ENCODE measurements at places on chromosomes 12 and 14.

GRCh38 chr12:99981639-99982190 is 3.0 kb downstream of the ANKS1B start:
- no peak for DNase-seq

DNA sequence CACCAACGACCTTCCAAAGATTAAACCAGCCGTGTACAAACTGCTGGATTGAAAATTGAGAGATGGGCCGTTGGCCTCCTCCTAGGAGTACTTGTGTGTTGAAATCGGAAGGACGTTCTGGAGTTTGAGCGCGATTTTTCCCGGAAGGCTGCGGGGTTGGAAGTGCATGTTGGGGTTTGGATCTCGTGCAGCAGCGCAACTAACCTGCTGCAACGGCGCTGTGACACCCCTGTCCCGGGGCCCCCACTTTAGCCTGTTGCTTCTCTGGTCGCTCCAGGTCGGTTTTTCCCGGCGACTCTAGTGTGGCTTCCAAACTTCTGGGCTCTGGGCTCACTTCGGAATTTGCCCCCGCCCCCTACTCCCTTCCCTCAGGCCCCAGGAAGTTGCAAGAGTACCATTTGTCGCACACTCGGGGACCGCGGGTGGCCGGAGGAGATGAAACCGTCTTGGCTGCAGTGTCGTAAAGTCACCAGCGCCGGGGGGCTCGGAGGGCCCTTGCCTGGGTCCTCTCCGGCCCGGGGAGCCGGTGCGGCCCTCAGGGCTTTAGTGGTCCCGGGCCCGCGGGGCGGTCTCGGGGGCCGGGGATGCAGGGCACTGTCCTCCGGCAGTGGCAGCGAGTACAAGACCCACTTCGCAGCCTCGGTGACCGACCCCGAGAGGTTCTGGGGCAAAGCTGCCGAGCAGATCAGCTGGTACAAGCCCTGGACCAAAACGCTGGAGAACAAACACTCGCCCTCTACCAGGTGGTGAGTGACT is at the start of gene ACSS3:
Gene ACSS3 (plus strand): TSS at position 394 of the 756 bp plus-strand sequence. CDS start 42 bp downstream, at position 436.
- DNase-seq, result no peak

DNA sequence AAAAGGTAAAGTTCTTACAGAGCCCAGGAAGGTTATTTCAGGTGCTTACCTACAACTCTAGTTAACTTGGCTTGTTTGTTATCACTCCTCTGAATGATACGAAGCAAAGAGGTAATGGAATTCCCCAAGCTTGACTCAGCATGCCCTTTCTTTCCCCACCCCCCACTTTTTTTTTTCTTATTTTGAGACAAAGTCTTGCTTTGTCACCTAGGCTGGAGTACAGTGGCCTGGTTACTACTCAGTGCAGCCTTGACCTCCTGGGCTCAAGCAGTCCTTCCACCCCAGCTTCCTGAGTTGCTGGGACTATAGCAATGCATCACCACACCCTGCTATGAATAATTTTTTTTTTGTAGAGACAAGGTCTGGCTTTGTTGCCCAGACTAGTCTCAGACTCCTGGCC is 17.1 kb upstream of the YBX3 start:
- DNase-seq, result no peak

DNA sequence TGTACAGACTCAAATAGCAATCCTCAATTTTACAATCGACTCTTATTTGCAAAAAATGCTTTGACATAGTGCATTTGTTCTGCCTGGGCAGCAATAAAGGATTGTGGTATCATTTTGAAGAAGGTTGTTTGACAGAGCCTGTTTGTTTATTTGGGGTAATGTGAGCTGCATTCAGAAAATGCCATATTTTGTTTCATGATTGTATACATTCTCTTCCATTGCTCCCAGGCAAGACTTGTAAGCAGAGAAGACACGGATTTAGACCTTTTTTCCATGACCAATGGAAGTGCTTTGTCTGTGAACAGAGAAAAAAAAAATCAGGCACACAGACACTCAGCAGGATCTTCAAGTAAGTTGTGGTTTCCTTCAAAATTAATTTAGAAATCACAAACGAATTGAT is 35.5 kb upstream of the ALX1 start:
- DNase-seq, result no peak

DNA sequence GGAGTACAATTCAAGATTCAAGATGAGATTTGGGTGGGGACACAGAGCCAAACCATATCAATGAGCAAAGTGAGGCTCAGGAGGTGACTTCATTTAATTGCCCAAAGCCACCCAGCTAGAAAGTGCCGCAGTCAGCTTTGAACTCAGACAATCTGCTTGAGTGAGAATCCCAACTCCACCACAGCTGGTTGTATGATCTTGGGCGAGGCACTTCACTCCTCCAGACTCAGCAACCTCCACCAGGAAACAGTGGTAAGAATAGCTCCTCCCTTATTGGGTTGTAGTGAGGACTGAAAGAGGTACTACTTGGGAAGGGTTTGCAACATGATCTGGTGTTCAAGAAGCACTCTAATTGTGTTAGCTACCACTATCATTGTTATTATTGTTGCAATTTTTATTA is 129.2 kb upstream of the RFLNA start:
- DNase-seq, result no peak

DNA sequence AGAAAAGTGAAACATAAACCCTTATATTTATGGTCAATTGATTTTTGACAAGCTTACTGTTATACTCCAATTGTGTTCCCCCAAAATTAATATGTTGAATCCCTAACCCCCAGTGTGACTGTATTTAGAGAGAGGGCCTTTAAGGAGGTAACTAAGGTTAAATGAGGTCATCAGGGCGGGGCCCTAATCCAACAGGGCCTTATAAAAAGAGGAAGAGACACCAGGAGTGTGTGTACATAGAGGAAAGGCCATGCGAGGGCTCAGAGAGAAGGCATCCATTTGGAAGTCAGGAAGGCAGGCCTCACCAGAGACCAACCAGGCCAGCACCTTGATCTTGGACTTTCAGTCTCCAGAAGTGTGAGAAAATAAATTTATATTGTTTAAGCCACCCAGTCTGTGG is 6.5 kb upstream of the VTI1B start:
- DNase-seq, result no peak

DNA sequence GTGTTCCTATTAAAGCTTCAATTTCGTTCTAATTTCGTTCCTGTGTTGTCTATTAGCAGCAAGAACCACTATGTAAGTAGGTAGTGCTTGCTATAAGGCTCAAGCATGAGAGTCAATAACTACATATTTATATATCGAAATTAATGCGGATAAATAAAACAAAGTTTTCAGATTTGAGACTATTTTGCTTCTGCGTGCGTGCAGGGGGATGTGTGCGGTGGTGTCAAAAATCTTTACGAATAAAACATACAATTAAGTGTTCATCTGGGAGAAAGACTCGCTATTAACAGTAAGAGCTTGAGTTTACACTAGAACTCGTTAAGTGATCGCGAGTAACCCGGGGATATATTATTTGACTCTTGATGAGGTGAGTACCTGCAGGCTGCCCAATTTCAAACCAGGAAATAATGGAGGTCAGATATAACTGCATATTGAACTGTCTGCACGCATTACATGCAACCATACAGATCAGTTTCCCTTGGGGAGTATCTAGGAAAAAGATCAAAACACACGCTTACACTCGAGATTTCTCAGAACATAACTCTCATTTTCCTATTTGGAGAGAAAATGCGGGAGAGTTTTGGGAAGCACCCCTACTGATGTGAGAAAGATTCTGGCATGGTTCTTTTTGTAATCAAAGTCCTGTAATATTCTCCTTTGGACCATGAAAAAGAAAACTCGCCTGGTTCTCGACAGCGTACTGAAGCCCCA is 813 bp downstream of the TWF1 start:
- peak; percentile 26 for DNase-seq

DNA sequence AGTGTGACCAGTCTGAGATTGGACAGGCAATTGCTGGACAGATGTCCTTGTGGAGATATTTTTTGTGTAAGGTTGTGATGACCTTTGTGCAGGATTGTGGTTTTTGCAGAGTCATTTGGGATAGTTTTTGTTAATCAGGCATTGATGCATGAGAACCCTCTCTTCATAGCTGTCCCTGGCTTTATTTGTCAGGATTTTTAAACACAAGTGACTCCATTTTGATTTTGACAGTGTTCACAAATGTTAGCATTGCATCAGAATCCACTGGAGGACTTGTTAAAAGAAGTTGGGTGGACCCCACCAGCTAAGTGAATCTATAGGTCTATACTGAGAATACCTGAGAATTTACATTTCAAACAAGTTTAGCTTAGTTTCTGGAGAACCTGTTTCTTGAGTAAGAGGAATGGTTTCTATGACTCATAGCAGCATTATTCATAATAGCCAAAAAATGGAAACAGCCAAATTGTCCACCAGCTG is 11.8 kb downstream of the FNTB start:
- peak; percentile 38 for DNase-seq

- no peak for DNase-seq
Observed at GRCh38 chr14:88477513-88478250, 77.1 kb downstream of the PTPN21 start.

DNA sequence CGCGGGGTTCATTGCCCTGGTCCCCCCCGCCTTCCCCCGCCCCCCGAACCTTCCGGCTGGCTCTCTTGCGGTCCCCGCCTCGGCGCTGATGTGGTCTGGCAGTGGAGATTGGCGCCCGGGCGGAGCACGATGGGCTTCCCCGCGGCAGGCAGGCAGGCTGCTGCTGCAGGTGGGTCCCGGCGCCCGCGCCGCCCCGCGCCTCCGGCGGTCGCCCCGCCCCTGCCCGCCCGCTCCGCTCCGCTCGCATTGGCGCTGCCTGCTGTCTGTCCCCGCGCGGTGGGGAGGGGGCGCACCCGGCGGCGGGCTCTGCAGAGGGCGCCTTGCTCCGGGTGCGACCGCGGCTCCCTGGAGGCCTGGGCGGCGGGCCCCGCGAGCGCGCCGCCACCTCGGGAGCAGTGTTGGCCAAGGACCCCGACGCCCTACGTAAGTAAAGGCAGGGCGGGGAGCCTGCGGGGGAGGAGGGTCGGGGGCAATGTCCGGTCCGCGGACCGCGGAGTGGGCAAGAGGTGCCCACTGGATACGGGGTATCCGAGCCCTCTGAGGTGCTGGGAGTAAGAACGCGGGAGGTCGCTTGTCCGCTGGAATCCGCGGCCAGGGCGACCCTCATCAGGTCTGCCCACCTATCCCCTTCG is at the start of gene AKAP5:
Gene AKAP5 (plus strand): TSS at position 309 of the 632 bp plus-strand sequence. CDS start 2,896 bp downstream, outside the sequence.
- peak; percentile 67 for DNase-seq

- peak; percentile 73 for DNase-seq
Observed at GRCh38 chr12:89862511-89863445, 154.1 kb upstream of the ATP2B1 start.

GRCh38 chr12:108345716-108346633 is 6.9 kb upstream of the CMKLR1 start:
- DNase-seq, result no peak

- DNase-seq, result peak; percentile 45
Observed at GRCh38 chr14:77040741-77041653, 12.5 kb upstream of the IRF2BPL start.

GRCh38 chr12:45615268-45615667 is 114.2 kb upstream of the ARID2 start:
- no peak for DNase-seq

DNA sequence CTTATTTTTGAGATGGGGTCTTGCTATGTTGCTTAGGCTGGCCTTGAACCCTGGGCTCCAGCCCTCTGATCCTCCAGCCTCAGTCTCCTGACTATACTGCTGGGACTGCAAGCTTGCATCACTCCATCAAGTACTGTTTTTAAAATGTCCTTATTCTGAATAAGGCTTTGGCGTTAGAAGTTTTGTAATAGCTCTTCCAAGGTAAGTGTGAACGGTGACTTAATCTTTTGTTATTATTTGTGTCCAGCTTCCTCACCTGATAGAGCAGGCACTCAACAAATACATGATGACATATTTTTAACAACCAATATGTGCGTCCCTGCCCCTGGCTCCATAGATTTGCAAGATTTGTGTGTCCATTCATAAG is 1.4 kb downstream of the C1RL start:
- peak; percentile 21 for DNase-seq

GRCh38 chr14:64731141-64731581 is 26.9 kb downstream of the PLEKHG3 start:
- no peak for DNase-seq

GRCh38 chr12:127063339-127064072 is 1203.5 kb upstream of the TMEM132C start:
- no peak for DNase-seq

DNA sequence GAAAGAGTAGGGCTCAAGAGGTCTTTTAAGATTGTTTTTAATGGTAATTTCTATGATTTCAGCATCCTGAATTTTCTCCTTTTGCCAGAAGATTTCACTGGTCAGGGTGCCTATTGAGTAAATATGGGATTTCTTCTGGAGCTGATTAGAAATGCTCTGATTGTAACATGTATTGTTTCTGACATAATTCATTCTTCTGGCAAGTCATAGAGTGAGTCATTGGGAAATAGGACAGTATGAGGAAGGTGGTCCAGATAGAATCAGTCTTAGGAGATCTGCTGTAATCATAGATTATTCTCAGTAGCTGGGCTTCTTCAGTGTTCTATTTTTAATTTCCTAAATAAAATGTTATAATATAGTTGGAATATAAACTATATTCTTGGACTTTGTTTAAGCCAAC is 182.0 kb upstream of the NAV3 start:
- no peak for DNase-seq

DNA sequence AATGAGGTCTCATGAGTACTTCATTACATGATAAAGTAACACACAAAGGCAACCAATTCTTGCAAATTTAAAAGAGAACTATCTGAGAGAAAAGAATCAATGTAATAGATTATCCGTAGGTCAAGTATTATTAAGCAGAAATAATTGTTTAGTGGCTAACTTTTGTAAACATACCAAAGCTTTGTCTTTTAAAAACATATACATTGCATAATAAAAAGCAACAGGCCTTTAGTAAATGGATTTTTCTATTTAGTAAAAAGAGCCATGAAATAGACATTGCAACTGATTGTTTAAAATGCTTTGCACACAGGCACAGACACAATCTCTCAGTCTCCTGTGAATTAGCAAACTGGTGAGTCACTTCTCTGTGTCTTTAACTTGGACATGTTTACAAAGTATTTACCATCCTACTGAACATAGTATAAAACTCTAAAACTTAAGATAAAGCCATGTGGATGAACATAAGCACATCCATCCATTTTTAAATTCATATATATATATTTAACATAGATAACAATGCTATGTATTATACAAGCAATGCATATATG is 518.7 kb upstream of the MGAT4C start:
- no peak for DNase-seq

DNA sequence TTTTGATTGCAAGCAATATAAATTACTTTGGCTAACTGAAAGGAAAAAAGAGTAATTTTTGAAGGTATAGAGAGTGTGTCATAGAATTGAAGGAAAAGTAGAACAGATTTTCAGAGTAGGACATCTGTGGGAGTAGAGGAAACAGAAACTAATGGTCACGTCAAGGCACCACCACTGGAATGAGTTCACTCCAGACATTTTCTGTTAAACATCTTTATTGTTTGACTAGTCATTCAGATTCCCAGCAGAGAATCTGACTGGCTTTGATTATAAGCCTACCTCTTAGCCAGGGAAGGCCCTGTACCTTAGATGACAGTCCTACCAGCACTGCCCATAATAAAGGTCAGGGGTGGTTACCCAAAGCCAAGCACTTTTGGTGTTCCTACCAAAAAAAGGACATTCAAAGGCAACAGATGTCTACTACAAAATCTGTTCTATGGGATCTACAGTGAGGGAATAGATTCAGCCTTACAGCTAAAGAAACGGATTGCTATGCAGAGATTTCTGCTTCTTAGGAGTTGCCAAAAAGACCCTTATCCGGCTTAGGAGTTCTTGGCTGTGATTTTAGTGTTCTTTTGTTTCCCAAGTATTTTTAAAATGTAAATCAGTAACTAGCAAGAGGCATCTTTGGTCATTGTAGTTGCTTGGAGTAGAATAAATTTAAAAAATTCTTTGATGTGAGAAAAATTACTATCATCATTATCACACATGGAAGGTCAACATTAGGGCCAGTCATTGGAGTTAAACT is 410.8 kb downstream of the RAD51B start:
- DNase-seq, result no peak
